ENCODE measurements at places on chromosomes 2 and 18. TPM values are rescaled to one million over a fixed set of nuclear protein-coding genes. Genes with fewer than 3 reads are reported as not detected.
A peak's percentile ranks its signal among the peaks of the same experiment; 100 is the strongest.

DNA sequence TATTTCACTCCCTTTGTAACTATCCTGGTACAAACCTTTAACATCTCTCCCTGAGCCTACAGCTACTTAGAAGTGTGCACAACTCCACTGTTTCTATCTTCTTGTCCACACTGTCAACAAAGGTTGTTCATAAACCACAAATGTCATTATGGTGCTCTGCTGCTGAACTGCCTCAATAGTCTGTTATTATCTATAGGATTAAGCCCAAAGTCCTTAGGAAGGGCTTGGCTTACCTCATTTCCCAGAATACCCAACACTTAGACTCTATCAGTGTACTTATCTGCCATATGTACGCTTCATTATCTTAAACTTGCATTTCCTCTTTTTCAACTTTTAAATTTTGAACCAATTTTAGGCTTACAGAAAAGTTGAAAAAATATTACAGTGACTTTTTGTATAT lies 94.2 kb downstream of the HNMT start:
- H3K27me3 ChIP-seq = no peaks in the 10 kb centered on the region
- no peaks in the 10 kb centered on the region for H3K36me3 ChIP-seq
- H3K27ac ChIP-seq = no peak overlapping the region
- H3K4me1 ChIP-seq = no peaks in the 10 kb centered on the region
- H3K4me3 ChIP-seq = no peak overlapping the region

GRCh38 chr18:42545825-42546224 lies 569.7 kb downstream of the RIT2 start:
- H3K27ac ChIP-seq = no peak overlapping the region
- H3K36me3 ChIP-seq = no peaks in the 10 kb centered on the region
- no peaks in the 10 kb centered on the region for H3K4me1 ChIP-seq

DNA sequence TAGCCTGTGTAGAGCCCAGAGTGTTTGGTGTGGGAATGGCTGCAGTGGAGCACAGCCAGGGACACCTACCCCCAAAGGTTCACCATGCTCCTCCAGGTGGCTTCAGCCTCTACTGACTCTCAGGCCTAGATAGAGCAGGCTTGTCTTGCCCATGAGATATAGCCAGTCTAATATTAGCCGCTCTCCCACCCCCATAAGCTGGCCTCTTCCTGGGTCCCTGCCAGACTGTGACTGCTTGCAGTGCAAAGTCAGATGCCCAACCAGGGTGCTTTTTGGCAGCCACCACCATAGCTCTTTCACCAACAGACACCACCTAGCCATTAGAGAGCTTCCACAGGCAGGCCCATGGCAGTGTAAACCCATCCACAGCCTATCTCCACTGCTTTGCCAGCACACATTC lies 405.3 kb downstream of the MBD2 start:
- no peak for DNase-seq
- H3K4me1 ChIP-seq = no peaks in the 10 kb centered on the region
- H3K27ac ChIP-seq = no peak overlapping the region
- H3K36me3 ChIP-seq = no peaks in the 10 kb centered on the region

DNA sequence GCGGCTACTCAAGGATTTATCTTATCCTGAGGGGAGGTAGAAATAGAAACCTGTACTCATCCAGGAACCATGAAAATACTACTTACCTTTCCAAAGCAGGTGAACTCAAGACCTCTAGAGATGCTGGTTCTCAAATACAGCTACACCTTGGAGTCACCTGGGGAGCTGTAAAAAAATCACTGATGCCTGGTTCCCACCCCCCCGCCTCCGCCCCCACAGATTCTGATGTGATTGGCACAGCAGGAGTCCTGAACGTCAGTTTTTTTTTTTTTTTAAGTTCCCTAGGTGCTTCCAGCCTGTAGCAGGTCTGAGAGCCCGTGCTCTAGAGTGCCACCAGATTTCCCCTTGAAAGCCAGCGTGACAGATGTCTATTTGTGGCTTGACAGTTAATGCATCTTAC lies 113.6 kb downstream of the MRO start:
- H3K27me3 ChIP-seq = no peaks in the 10 kb centered on the region
- no peaks in the 10 kb centered on the region for H3K36me3 ChIP-seq
- no peak for DNase-seq
- H3K27ac ChIP-seq = no peak overlapping the region
- H3K4me3 ChIP-seq = no peak overlapping the region
- peaks cover 3% of the 10 kb centered on the region for H3K4me1 ChIP-seq

DNA sequence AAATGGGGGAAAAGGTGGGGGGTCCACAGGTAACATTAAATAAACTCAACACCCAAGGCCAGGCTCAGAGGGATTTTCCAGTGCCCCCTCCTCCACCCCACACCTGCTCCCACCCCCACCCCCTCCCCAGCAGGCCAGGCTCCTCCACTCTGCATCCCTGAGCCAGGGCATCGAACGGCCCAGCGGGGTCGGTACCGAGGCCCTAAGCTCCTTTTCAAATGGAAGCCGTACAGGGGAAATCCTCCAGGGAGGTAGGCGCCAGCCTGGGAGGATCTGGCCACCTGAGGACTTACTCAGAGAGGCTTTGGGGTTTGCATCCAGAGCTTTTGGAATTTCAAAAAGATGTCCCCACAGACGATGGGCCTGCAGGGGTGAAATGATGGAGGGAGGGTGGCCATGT lies 46.5 kb downstream of the ZFP36L2 start:
- H3K27me3 ChIP-seq = no peaks in the 10 kb centered on the region
- no peaks in the 10 kb centered on the region for H3K36me3 ChIP-seq
- peaks cover 18% of the 10 kb centered on the region for H3K4me1 ChIP-seq
- DNase-seq = no peak
- no peak overlapping the region for H3K4me3 ChIP-seq

TSHZ1 gene
- 5.6 TPM for polyA plus RNA-seq

- H3K27ac ChIP-seq = no peak overlapping the region
- H3K27me3 ChIP-seq = no peaks in the 10 kb centered on the region
- H3K4me3 ChIP-seq = no peak overlapping the region
- no peak for DNase-seq
- H3K4me1 ChIP-seq = peaks cover 8% of the 10 kb centered on the region
Measured at GRCh38 chr2:25669520-25669919, 3.9 kb downstream of the DTNB start.

TRIM43 gene
- not detected for polyA plus RNA-seq

MTCL1 gene
- polyA plus RNA-seq = 1.3 TPM

DNA sequence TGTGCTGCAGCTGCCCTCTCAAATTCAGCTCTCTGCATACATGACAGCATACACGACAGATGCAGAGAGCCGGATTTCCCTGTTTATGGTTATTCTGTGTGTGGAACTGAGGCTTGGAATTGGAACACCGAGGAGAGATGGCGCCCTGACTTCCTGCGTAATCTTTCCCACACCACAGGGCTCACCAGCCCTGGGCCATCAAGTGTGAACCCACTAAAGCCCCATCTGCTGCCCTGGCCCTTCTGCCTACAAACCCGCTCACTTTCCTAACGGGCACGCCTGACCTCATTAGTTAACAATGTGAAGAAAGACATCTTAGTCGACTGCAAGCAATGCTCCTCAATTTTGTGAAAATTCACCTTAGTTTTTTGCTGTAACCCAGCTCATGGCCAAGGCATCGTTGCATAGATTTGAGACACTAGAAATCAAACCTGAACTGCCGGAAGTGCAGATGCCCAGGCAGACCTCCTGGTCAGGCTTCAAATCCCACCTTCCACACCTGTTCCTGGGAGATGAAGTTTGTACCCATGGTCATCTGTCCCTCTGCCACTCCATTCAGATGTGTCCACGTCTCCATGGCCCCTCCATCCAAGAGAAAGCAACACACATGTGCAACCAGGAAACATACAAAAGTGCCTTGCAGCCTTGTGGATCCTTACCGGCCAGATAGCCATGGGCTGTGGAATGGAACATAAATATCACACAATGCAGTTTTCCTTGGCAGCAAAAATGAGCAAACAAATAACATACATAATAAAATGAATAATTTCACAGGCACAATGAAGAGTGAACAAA lies 5.0 kb upstream of the CIDEA start:
- no peaks in the 10 kb centered on the region for H3K36me3 ChIP-seq
- no peak overlapping the region for H3K4me3 ChIP-seq
- DNase-seq = no peak

DNA sequence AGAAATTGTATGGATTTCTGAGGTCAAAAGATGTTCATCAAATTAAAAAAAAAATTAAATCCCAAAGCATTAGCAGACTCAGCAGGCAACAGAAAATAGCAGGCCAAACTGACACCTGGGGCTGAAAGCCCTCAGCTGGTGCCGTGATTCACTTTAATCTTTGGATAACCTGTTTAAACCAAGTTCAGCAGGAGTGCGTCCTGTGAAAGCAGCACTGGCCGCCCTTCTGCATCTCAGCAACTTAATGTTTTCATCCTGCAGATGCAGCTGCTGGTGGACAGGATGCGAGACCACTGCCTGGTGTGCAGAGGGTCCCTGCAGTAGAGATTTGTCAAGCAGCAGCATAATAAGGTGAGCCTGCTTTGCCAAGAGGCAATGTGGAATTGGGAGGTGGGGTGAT lies 41.2 kb downstream of the CCDC68 start:
- no peak for DNase-seq
- H3K4me3 ChIP-seq = no peak overlapping the region
- no peak overlapping the region for H3K27ac ChIP-seq
- no peaks in the 10 kb centered on the region for H3K4me1 ChIP-seq

RFTN2 gene
- polyA plus RNA-seq = 0.40 TPM

UGT1A5 gene
- 1.8 TPM for polyA plus RNA-seq

AQP12B gene
- not detected for polyA plus RNA-seq

DNA sequence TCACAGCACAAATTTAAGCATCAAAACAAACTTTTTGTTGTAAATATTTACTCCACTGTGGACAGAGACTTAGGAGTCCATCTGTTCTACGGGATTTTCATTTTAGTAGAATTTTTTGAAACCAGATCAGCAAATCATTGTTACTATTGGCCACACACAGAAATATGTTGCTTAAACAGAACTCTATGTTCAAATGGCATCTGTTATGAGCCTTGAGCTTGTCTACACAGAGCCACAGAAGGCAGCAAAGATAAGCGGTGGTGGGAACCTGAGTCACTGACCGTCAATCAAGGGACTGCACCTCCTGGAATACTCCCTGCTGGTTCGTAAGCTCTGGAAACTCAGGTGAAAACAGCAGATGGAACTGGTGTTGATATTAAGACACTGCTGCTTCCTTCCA lies 156.8 kb downstream of the TMEM200C start:
- DNase-seq = no peak
- no peak overlapping the region for H3K27ac ChIP-seq
- no peak overlapping the region for H3K4me3 ChIP-seq
- no peaks in the 10 kb centered on the region for H3K36me3 ChIP-seq

ACVR1 gene
- polyA plus RNA-seq = 7.7 TPM

DNA sequence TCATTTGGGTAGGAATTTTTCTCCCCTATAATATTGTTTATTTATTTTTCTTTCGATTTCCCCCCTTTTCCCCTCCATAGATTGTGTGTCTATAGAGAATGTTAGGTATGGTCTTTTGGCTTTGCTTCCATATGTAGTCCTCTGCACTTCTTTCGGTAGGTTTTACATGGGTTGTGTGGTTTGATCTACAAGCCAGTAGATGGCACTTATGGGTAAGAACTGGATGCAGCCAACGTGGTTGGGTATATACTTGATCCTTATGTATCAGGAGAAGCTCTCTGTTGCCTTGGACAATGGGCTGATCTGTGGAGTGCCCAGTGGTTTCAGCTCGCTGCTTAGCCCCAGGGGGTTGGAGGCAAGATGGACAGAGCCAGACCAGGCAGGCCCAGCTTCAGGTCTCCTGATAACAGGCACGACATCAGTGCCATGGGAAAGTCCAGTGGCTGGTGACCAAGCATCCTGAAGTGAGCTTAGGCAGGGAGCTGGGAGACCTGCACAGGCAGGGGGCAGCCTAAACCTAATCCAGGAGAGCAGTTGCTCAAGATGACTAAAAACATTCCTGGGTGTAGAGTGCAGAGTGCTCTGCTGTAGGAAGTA lies 488.3 kb downstream of the CCDC85A start:
- H3K27ac ChIP-seq = no peak overlapping the region
- H3K36me3 ChIP-seq = no peaks in the 10 kb centered on the region
- no peaks in the 10 kb centered on the region for H3K4me1 ChIP-seq
- DNase-seq = no peak

DNA sequence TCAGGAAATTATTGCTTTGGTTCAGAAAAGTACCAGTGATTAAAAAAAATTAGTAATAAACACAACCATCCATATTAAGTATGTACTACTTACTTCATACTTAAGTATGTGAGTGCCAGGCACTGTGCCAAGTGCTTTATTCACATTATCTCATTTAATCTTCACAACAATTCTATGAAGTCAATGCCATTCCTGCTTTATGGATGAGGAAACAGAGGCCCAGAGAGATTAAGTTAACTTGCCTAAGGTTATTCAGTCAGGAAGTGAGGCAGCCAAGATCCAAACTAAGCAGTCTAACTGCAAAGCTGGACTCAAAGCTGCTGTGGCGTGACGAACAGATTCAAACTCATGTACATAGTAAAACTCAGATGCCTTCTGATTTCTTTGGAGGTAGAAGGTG lies 22.3 kb downstream of the DTNB start:
- no peaks in the 10 kb centered on the region for H3K4me1 ChIP-seq
- peaks cover 3% of the 10 kb centered on the region for H3K36me3 ChIP-seq
- H3K4me3 ChIP-seq = no peak overlapping the region
- H3K27ac ChIP-seq = no peak overlapping the region

- no peak overlapping the region for H3K27ac ChIP-seq
- no peaks in the 10 kb centered on the region for H3K27me3 ChIP-seq
- no peak for DNase-seq
- no peak overlapping the region for H3K4me3 ChIP-seq
- no peaks in the 10 kb centered on the region for H3K4me1 ChIP-seq
Measured at GRCh38 chr2:151182899-151183809, 78.5 kb downstream of the RBM43 start.

GRCh38 chr2:35503311-35503710 lies 852.3 kb upstream of the CRIM1 start:
- H3K27me3 ChIP-seq = no peaks in the 10 kb centered on the region
- H3K4me1 ChIP-seq = no peaks in the 10 kb centered on the region
- no peak overlapping the region for H3K4me3 ChIP-seq

TMEM200C gene
- 0.58 TPM for polyA plus RNA-seq

DNA sequence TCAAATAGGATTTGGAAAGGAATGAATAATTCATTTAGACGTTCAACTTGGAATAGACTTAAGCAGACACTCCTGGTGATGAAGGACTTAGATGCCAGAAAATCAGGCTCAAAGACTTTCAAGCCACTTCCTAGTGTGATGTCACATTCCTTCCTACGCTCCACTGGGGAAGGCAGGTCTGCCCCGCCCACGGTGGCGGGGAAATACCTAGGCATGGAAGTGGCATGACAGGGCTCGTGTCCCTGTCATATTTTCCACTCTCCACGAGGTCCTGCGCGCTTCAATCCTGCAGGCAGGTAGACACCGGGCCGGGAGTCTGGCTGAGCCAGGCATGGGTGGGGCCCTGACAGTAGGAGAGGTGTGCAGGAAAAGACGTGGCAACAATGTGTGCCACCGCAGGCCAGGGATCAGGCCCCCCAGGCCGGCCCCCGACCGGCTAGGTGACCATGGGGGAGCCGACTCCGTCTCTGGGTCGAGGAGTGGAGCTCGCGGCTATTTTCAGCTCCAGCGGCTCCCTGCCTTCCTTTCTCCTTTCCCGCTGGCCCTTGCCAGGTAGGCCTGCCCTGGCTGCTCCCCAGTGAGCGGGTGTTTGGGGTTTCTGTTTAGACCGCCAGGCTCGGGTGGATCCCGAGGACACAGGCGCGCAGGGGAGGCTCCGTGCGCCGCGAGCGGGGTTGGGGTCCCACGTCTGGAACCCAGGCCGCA lies at the start of gene IL1RL2:
IL1RL2 (plus strand) TSS at position 233 of the 705 bp plus-strand sequence. CDS start 845 bp downstream, outside the sequence.
- peaks cover 3% of the 10 kb centered on the region for H3K4me1 ChIP-seq
- no peaks in the 10 kb centered on the region for H3K27me3 ChIP-seq
- H3K36me3 ChIP-seq = no peaks in the 10 kb centered on the region
- H3K27ac ChIP-seq = peak within 1 kb of the TSS; percentile 88
- peak within 1 kb of the TSS; percentile 75 for H3K4me3 ChIP-seq

- H3K4me1 ChIP-seq = peaks cover 2% of the 10 kb centered on the region
- H3K27ac ChIP-seq = no peak overlapping the region
- peaks cover 1% of the 10 kb centered on the region for H3K36me3 ChIP-seq
- DNase-seq = no peak
- H3K4me3 ChIP-seq = no peak overlapping the region
Measured at GRCh38 chr2:142957144-142957543, 79.7 kb downstream of the KYNU start.

CPO gene
- polyA plus RNA-seq = 0.07 TPM

Measured in liver (tissue), 10 donors.